ENCODE measurements at places on chromosomes 5 and 9. TPM values are rescaled to one million over a fixed set of nuclear protein-coding genes. Genes with fewer than 3 reads are reported as not detected.

- peak overlapping the region; percentile 95 for H3K4me3 ChIP-seq
- H3K27ac ChIP-seq = peak overlapping the region; percentile 83
- peaks cover 5% of the 10 kb centered on the region for H3K36me3 ChIP-seq
- peaks cover 32% of the 10 kb centered on the region for H3K27me3 ChIP-seq
Measured at GRCh38 chr5:77492653-77493000, 511 bp upstream of the WDR41 start.

GRCh38 chr9:115109486-115109885 is 8.5 kb downstream of the TNC start:
- no peaks in the 10 kb centered on the region for H3K36me3 ChIP-seq
- H3K4me1 ChIP-seq = peaks cover 53% of the 10 kb centered on the region
- no peaks in the 10 kb centered on the region for H3K27me3 ChIP-seq
- DNase-seq = no peak
- H3K27ac ChIP-seq = peak overlapping the region; percentile 12

DNA sequence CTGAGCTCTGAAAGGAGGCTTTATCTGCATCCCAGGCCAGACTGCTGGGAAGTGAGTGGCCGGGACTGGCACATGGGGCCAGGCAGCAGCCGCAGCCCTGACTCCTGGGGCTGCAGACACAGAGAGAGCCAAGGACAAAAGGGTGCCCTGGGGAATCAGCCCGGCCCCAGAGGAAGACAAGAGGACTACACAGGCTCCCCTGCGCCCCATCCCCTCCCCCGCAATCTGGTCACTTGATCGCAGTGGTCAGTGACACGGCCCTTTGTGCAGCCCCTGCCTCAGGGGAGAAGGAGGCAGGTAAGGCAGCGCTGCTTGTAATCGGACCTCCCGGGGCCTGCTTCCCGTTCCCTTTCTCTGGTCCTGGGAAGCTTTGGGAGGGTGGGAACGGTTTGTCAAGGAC is 55.5 kb upstream of the FUBP3 start:
- no peak for DNase-seq
- H3K27ac ChIP-seq = no peak overlapping the region
- no peaks in the 10 kb centered on the region for H3K36me3 ChIP-seq
- H3K4me1 ChIP-seq = no peaks in the 10 kb centered on the region
- H3K27me3 ChIP-seq = peaks cover 51% of the 10 kb centered on the region
- H3K4me3 ChIP-seq = no peak overlapping the region

GRCh38 chr5:40499007-40499406 is 180.7 kb upstream of the PTGER4 start:
- no peak for DNase-seq
- H3K27me3 ChIP-seq = no peaks in the 10 kb centered on the region
- peaks cover 13% of the 10 kb centered on the region for H3K4me1 ChIP-seq
- H3K36me3 ChIP-seq = no peaks in the 10 kb centered on the region
- H3K4me3 ChIP-seq = no peak overlapping the region

DNA sequence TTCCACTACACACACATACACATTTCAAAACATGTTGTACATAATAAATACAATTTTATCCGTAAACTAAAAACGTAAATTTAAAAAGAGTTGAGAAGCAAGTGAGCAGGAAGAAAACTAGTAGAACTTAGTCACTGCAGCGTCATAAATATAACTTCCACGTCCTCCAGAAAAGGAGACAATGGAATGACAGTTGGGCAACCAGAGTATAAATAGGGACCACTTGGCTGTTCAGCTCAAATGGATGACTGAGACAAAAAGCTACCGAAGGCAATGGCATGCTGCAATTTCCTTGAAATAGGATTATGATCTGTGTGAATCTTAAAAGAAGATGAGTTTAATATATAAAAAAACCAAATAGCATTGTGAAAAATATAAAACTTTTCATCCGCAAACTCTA is 438.5 kb upstream of the RGMB start:
- no peak overlapping the region for H3K4me3 ChIP-seq
- no peaks in the 10 kb centered on the region for H3K27me3 ChIP-seq
- H3K4me1 ChIP-seq = no peaks in the 10 kb centered on the region
- no peak overlapping the region for H3K27ac ChIP-seq
- H3K36me3 ChIP-seq = peaks cover 3% of the 10 kb centered on the region

GRCh38 chr5:157245886-157246285 is 20.0 kb upstream of the CYFIP2 start:
- no peak overlapping the region for H3K4me3 ChIP-seq
- no peaks in the 10 kb centered on the region for H3K27me3 ChIP-seq
- peaks cover 5% of the 10 kb centered on the region for H3K4me1 ChIP-seq
- no peak for DNase-seq
- H3K36me3 ChIP-seq = no peaks in the 10 kb centered on the region

DNA sequence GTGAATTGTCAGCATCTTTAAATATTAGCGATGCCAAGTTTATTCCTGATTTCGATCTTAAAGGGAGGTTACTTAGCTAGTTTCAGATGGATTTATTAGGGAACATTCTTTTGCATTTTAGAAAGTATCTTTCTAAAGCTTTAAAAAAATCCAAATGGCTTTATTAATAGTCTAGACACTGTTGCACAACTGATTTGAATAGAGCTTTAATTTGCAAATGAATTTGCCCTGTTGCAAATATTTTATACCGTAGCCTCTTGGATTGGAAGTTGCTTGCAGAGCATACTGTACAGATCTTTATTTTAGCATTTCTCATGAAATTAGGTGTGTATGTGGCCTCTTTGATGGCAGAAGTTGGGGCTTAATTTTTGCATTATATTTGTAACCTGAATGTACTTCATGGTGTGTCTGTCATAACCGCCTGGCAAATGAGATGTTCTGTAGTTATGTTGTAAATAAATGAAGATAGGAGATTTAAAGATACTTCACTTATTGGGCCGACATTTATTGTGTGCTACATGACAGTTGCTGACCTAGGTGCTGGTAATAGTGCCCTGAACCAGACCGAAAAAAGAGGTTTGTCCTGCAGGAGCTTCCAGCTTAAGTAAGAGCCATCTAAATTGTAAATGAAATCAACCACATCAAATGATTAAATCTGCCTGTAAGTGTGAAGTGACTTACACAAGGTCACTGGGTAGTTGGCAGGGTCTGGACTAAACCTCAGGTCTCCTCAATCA is 1.8 kb downstream of the TCERG1 start:
- DNase-seq = no peak
- H3K4me1 ChIP-seq = peaks cover 24% of the 10 kb centered on the region
- H3K4me3 ChIP-seq = peak overlapping the region; percentile 95
- no peak overlapping the region for H3K27ac ChIP-seq

DNA sequence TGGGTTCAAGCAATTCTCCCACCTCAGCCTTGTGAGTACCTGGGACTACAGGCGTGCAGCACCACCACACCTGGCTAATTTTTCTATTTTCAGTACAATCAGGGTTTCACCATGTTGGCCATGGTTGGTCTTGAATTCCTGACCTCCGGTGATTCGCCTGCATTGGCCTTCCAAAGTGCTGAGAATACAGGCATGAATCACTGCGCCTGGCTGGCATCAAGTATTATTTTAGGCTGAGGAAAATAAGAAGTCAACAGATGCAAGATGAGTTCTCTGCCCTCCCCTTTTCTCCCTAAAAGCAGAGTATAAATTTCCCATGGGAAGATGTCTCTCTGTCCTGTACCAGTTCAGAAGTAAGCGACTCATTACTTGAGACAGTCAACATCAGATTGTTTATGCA is 71.5 kb downstream of the ELAVL2 start:
- H3K36me3 ChIP-seq = no peaks in the 10 kb centered on the region
- no peak overlapping the region for H3K27ac ChIP-seq
- H3K4me3 ChIP-seq = no peak overlapping the region
- no peak for DNase-seq

Gene SLC22A4
- total RNA-seq = 1.4 TPM

Gene BARHL1
- not detected for total RNA-seq

Gene CYLC2
- not detected for total RNA-seq

Gene ZNF454
- 1.6 TPM for total RNA-seq

Gene SIT1
- not detected for total RNA-seq
